ENCODE measurements at places on chromosomes 5 and 9.

DNA sequence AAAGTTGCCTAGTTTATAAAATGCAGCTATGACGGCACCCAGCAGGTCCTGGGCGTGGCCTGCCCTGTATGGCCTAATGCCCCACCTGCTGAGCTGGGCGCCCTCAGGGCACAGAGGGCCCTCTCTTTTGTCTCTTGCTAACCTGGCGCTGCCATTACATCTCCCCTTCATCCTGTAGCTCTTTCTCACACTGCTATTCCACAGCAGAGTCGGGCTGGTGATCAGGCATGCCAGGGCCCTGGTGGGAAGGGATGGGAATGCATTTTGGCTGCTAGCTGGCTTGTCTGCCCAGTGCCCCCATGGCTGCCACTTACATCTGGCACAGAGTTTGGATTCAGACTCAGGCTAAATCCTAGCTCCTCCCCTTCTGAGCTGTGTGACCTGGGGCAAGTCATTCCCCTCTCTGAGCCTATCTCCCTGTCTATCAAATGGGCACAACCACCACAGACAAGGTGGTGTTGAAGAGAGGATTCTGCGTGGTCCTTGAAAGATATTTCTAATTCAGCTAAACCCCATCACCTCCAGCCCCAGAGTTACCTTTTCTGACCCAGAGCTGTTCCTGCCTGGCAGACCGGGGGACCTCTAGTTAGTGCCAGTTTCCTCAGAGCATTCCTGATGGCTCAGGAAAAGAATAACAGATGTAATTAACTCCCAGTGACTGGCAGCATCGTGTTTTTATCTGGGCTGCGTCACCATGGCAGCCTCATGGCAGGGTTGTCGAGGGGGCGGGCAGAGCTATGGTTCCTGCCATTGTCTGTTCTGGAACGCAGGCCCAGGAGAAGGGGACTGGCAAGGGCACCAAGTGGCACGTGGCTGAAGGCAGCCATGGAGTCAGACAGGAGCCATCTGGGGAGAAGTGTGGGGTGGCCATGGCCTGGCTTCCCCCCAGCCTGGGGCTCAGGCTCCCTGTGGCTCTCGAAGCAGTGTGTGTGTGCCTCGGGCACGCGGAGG, 6.3 kb downstream of the PRR7 start:
- no peak for DNase-seq

GRCh38 chr5:2136728-2137333, 254.1 kb upstream of the IRX4 start:
- no peak for DNase-seq

DNA sequence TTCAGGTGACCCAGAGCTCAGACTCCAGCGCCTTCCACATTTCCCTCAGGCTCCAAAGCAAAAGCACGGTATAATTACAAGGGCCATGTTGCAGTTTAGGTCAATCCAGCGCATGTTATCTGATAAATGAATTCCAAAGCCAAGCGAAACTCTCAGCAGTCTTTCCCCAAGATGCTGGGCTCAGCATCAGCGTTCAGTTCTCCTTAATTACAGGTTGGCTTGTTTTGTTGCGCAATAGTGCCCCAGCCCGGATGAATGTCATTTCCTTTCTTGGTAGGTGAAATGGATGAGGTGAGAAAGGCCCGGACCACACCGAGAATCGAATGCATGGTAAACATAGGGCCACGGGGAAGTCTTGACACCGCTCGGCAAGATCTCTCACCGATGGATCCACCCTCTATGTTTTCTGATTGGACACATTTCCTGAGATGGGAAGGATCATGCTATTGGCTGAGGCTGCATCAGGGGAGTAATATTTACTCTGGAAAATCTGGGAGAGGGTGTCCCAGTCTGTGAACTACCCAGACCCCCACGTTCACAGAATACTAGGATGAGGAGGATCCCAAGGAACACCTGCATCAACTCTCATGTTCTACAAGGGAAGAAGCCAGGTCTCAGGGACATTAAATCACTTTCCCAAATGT, 221.2 kb upstream of the ANKRD55 start:
- DNase-seq = no peak

DNA sequence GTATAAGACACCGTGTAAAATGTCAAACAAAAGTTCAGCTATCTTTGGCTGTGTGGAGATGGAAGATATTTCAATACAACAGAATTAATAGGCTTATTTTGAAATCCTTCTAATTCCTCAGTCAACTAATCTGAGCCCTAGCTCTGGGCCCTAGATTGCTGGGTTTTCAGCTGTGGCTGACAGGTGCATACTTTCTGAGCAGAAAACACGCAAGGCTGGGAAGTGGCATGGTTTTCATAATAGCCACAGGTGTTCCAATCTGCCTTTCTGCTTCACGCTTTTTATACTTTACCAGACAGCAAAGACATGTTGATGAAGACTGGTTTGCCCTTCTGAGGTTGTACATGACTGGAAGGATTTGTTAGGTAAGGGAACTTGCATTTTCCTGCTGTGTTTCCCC, 20.7 kb upstream of the XPA start:
- no peak for DNase-seq

- DNase-seq = no peak
These were observed 24.1 kb downstream of the ANKH start for GRCh38 chr5:14847471-14847870.

DNA sequence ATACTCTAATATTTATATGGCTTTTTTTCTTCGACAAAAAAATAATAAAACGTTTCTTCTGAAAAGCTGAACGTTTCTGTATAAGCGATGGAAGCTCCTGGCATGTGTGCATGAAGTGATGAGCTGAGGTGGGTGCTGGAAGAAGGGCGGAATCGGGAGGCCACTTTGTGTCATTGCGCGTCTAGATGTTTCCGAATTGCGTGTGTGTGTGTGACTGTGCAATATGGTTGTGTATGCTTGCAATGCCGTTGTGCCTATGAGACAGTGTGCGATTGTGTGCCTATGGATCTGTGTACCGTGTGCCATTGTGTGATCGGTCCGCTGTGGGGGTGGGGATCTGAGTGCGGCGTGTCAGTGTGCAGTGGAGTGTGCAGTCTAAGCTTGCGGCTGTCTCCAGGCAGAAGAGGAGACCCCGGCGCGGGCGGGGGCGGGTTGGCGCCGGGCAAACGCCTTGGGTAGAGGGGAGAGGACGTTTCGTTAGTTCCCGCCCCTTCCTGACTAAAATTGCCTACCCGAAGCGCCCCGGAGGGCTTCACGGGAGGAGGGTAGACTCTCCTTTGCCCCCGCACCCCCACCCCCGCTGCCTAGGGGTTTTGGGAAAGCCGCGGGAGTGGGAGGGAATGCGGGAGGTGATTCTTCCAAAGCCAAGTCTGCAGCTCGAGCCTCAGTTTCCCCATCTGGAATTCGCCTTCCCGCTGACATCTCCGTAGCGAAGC, 24.2 kb downstream of the PCDHGC5 start:
- DNase-seq = no peak

GRCh38 chr5:72518001-72518683, 10.9 kb upstream of the ZNF366 start:
- DNase-seq = no peak

DNA sequence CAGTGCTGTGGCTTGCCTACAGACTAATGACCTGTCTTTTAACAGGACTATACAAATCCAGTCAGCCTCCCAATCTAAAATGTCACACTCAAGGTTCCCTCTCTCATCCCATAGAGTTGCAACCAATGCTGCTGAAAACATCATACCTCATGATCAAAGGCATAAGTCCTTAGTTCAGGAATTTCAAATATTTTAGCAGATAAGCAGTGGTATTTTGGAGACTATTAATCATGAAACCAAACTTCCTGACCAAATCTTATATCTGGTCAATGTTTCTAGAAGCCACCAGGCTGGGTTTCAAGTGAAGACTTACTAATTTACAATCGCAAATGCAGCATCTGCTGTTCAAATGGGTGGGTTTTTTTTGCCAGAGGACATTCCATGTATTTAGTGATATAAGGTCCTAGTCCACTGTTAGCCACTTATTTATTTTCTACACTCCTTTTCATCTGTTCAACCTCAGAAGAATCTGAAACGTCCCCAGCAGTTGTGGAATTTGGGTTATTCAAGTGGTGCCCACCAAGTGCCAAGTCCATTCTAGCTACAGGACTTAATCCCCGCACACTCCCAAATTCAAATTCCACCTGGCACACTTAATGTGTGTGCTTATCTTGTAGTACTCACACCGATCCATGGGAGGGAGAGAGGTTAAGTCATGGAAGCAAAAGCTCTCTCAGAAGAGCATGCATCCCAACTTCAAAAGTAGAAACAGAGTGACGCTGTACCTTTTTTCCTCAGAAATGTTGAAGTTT, 5.8 kb downstream of the TAS2R1 start:
- DNase-seq = no peak

DNA sequence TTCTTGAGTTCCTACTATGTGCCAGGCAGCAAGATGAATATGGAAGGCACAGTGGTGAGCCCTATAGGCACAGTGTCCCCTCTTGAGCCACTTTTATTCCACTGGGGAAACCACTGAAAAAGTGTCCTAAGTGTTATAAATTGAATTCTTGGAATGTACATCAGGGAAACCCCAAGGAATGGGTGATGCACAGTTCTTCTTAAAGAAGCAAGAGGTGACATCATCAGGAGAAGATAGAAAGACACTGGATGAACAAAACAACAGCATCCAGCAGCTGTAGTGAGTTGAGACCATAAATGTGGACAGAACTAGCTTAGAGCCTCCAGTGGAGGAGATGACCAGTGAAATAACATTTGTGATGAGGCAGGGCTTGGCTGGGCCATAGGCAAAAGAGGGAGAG, 199.2 kb upstream of the ANKRD55 start:
- no peak for DNase-seq

DNA sequence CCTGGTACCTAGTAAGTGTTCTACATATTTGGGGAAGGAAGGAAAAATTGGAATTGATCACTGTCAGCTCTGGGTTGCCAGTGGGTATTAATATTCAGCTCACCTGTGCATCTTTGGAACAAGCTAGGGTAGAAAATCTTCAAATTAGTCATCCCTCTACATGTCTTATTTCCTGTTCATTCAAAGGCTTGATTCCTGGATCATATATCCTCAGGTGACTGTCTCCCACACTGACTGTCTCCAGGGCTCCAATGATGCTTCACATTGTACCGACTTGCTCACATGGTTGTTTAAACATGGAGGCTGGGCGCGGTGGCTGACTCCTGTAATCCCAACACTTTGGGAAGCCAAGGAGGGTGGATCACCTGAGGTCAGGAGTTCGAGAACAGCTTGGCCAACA, 11.6 kb upstream of the SUSD1 start:
- no peak for DNase-seq

DNA sequence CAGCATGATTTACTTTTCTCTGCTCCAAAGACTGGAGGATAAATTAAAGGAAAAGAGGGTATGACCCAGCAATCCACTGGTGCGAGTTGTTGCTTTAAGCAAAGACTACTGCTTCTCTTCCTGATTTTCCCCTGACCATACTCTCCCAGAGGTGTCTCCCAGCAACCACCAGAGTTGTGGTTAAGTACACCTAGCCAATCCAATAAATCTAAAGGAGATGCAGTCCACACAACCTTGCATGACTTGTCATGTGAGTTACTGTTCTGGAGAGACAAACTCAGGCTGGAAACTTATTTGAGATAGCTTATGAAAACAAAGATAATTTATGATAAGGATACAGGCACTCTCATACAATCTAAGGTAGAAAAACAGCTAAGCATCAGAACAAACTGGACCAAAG, 11.9 kb downstream of the TMC1 start:
- DNase-seq = no peak

DNA sequence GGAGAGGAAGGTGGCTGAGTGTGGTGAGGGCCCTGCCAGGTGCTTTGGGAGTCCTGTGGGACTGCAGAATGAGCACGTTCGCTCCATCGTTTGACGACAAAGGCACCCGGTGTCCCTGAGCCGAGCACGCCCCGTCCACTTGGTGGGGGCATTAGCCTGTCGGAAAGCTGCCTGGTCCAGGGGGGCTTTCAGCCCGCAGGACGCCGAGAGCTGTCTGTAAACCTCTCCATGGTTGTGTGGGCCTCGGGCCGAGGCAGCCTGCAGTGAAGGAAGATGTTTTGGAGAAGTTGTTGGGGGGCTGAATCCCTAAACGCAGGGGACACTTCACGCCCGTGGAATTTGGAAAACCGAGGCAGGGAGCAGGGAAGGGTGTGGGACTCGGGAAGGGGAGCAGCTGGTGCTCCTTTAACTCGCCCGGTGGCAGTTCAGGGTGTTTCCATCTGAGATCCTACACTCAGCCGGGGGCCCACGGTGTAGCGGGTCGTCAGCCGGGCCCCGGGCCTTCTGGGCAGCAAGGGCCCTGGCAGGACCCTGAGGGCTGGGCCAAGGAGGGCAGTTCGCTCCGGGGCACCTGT, 53.8 kb downstream of the MRPL36 start:
- no peak for DNase-seq

- no peak for DNase-seq
These were observed 437.9 kb upstream of the PAPPA start for GRCh38 chr9:115715666-115716065.

GRCh38 chr9:135479469-135480052, at the start of gene PPP1R26:
TSS of gene PPP1R26 (plus strand) at chr9:135479782. CDS start at chr9:135484511, 4,729 bp downstream.
- DNase-seq = no peak

DNA sequence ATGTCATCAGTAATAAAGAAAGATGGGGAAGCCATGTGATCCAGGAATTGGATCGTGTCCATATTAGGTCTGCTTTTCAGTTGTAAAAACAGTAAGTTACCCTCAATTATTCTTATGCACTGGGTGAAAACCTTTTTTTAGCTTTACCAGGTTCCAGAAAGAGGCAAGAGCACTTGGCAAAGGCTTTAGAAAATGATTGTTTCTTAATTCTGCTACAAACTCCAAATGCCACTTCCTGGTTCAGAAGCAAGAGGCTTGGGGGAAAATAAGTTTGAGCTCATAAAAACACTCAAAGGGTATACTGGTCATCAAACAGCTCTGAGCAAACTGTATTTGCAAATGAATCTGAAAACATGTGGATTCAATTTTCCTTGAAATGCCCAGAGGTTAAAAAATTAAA, 615.6 kb downstream of the EBF1 start:
- DNase-seq = no peak

DNA sequence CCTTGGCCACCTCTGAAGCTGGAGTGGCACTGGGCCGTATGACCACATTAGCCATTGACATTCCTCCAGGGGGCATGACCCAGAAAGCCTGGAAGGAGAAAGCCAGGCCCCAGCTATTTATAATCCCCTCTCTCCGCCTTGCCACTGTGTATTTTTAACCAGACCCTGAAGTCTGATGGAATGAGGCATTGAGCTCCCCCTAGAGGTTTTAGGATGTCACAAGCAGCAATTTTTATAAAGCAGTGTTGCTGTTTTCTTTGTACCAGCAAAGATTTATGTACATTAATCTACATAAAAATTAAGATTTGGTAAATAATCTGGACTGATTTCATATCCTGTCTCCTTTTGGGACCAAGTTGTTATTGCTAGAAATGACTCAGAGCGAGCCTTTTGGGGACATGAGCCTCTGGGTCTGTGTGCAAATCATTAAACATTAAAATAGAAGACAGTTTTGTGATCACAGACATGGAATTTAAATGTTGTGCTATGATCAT, 127.1 kb downstream of the TRIO start:
- DNase-seq = peak; percentile 30

- no peak for DNase-seq
These were observed 40.2 kb downstream of the MEF2C start for GRCh38 chr5:88842784-88843183.

DNA sequence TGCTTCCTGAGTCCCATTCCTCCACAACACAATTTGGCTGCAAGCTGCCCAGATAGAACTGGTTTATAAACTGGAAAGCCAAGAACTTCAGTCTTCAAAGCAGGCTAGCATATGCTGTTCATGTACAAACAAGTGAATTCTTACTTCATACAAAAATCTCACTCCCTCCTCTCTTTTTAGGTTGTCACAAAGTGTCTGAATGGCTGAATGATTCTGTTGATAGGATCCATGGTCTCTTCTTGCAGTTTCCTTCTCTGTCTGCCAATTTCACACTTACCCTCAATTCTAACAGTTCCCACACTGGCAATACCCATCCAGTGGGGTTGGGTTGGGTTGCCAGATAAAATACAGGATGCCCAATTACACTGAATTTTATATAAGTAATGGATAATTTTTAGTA, 363.5 kb downstream of the DEPDC1B start:
- no peak for DNase-seq

Measured in HL-60 (cell line).